ENCODE measurements at places on chromosomes 6 and 20. TPM values are rescaled to one million over a fixed set of nuclear protein-coding genes. Genes with fewer than 3 reads are reported as not detected.

The POM121L2 gene
- 0.16 TPM for total RNA-seq

DNA sequence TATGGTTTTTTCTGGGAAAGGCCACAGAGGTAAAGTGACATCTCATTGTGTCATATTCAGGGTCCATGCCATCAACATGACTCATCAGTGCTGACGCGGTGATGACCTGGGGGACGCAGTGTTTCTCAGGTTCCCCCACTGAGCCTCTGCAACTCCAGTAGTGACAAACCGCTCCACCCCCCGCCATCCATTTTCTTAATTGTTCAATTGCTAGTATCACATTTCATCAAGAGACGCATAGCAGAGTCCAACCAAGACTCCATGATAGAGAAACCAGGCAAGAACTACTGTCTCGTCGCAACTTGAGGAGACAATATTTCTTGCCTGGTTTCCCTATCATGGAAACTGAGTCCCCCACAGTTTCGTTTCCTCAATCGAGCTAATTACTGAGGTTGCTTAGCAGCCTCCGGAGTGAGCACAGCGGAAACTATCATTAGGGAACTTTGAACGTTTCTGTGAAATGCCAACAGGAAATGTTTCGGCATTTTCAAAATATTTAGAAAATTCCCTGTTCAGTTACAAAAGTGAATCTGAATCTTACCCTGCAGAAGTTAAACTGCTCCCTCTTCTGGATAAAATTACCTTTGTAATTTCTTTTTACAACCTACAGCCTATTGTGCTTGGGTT is 12.2 kb upstream of the SERPINB1 start:
- no peak for DNase-seq

The SCUBE3 gene
- 1.6 TPM for total RNA-seq

- DNase-seq, result no peak
These were observed 10.7 kb downstream of the ZBTB24 start for GRCh38 chr6:109472132-109472995.

DNA sequence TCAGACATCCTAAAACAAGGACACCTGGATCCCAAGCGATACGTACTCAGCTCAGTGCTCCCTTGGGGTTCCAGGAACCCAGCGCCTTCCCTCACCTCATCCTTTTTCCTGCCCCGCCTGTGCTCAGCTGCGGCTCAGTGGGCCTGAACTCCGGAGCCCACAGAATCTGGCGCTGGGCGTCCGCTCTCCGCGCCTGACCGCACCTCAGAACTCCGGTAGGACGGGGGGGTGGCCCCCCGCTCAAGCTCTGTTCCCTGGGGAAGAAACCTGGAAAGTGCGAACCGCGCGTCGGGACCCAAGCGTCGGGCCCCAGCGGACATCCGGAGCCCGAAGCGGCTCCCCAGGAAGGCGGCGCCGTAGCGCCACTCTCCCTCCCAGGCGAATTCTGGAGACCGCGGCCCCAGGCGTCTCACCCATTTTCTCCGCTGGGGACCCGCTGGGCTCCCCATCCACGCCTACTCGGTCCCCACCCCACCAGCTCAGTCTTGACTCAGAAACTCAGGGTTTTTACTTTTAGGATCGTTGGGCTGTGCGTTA is 336 bp upstream of the LY6G5C start:
- peak; percentile 54 for DNase-seq

The B3GALT4 gene
- total RNA-seq, result 4.1 TPM

- no peak for DNase-seq
These were observed 234.4 kb upstream of the MCHR2 start for GRCh38 chr6:100228437-100228833.

DNA sequence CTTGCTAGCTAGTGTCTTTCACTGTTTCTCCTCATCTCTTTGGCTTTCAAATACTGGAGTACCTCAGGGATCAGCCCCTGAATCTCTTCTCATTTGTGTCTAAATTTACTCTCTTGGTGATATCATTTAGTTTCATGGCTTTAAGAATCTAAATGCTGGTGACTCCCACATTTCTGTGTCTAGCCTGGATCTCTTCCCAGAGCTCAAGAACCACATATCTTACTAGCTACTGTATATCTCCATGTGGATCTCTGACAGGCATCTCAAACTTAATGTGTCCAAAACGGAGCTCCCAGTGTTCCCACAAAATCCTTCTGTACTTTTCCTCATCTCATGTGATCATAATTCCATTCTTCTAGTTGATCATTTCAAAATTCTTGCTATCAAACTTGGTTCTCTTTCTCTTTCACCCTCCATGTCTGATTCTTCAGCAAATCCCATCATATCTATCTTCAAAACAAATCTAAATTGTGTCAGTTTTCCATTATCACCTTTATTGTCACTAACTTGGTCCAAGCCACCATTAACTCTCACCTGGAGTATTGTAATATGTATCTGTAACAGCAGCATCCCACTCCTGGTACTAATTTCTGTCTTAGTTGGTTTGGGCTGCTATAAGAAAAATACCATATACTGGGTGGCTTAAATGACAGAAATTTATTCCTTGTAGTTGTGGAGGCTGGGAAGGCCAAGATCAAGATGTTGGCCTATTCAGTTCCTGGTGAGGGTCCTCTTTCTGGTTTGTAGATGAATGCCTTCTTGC is 45.9 kb downstream of the CCDC170 start:
- no peak for DNase-seq

DNA sequence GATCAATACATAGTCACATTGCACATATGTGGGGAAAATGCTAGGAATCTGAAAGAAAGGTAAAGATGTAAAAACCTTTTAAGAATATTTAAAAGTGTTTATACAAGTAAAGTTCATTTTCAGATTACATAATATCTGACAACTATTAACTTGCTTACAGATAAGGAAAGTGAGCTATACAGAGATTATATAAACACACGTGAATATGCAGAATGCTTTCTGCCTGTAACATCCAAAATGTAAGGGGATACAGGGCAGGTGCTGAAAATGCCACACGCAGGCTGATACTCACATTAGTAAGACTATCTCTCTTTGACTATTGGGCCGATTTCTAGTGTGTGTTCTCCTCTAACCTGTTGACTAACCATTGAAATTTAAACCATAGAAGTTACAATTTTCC is 17.9 kb upstream of the MAP7 start:
- no peak for DNase-seq

GRCh38 chr6:16200321-16200883 is 38.0 kb upstream of the GMPR start:
- DNase-seq, result no peak

DNA sequence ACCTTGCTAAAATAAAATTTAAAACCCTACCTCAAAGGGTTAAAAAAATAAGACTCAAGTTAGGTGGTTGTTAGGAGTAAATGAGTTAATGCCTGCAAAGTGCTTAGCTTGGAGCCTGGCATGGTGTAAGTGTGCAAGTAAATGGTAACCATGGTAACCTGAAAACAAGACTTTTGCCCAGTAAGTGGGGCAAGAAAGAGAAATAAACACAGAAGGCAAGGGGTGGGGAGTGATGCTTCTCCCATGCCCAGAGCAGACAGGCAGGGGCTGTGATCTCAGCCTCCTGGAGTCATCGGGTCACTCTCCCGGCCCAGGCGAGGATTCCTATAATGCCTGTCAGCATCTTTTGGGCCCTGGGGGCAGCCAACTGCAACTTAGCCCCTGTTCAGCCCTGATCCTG is 59.2 kb upstream of the SLC32A1 start:
- no peak for DNase-seq

GRCh38 chr6:21132856-21133838 is 460.4 kb upstream of the SOX4 start:
- DNase-seq, result no peak

GRCh38 chr20:63940071-63940471 is 16.1 kb downstream of the UCKL1 start:
- DNase-seq, result no peak

The SLC24A3 gene
- total RNA-seq, result 4.7 TPM

DNA sequence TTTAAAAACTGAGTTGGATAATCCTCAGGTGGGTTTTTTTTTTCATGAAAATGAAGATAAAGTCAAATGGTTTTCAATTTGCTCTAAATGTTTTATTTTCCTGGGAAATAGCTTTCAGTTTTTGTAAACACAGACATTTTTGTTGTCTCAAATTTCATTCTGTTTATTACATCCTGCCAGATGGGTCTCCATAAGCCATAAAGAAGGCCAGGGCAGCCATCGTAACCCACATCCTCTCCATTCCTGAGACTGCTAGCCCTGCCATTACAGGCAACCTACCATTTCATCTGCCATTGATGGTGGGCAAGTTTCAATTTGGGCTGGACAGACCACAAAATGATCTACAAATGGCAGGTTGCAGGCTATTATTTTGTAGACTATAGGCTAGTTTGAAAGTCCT is 60.8 kb downstream of the BTBD3 start:
- DNase-seq, result no peak

DNA sequence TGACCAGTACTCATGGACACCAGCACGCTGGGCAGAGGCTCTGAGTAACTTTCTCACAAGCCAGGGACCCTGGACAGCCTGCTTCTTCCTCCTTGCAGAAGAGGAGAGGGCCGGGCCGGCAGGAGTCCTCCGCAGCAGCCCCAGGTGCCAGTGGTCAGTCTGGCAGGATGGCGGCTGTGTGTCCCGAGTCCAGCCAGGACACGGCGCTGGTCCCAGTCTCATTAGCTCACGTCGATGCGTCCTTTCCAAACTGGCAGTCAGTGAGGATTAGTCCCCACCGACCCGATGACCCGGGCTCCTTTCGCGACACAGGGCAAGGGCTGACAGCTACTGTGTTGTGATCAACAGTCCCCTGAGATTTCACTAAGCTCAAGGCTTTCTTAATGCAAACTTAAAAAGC is 267.0 kb downstream of the TAF4 start:
- no peak for DNase-seq

The RAET1E gene
- not detected for total RNA-seq

The KHDRBS2 gene
- total RNA-seq, result 0.76 TPM

The WFDC10B gene
- 0.42 TPM for total RNA-seq

The REM1 gene
- not detected for total RNA-seq

DNA sequence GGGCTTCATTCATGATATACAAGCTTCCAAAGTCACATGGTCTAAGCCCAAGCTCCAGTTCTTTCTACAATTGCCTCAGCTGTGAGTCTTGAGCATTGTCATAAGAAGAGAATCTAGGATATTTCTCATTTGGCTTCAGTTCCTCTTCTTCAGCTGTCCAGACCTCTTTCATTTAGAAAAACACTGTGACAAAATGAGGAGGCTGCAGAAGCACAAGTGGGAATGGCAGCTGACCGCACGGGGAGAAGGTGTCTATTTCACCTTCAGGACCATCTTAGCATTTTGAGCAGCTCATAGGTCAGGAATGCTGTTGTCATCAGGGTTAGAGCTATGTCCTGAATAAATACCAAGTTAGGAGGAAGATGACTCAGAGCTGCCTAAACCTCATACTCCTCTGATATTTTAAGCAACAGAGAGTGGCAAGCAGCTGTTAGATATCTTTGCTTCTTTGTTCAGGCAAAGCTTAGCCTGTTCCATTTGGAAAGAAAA is 390.1 kb upstream of the CITED2 start:
- no peak for DNase-seq

DNA sequence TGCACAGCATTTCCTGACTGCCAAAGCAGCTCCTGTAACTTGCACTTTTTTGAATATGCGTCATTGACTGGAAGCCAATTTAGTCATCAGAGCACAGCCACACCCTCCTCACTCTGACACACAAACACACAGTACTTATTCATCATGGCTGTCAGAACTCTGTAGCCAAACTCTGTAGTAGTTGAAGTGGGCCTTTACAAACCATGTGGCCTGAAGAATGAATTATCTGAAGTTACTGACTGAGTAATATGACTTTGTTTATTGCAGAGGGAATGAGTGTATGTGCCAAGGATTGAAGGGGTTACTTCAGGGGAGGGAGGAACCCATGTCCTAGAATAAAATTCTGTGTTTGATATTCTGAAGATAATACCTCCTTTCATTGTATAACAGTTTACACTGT is 102.7 kb downstream of the FIG4 start:
- no peak for DNase-seq

All from WTC11 (cell line).